H9 (cell line): ENCODE measurements at places on chromosomes 6 and 20. TPM values are rescaled to one million over a fixed set of nuclear protein-coding genes. Genes with fewer than 3 reads are reported as not detected.

Gene PLEKHG1
- 0.64 and 1.0 TPM in 2 replicates for total RNA-seq

Gene RREB1
- 33.6 and 35.8 TPM in 2 replicates for total RNA-seq

Gene SPTLC3
- total RNA-seq, result 0.42 and 0.68 TPM in 2 replicates

Gene BPIFA1
- not detected in 2 replicates for total RNA-seq

Gene TRIM40
- not detected in 2 replicates for total RNA-seq

Gene GABRR2
- total RNA-seq, result not detected in 2 replicates

Gene FAM83B
- 5.2 and 5.7 TPM in 2 replicates for total RNA-seq

Gene MYB
- 5.8 and 6.7 TPM in 2 replicates for total RNA-seq

Gene HLA-DQB2
- total RNA-seq, result not detected in 2 replicates

Gene ULBP2
- total RNA-seq, result not detected in 2 replicates

Gene PCSK2
- 1.5 and 2.8 TPM in 2 replicates for total RNA-seq

Gene MAFB
- total RNA-seq, result 0.85 and 1.0 TPM in 2 replicates

Gene SLC52A3
- 3.2 and 3.3 TPM in 2 replicates for total RNA-seq

Gene BANF2
- not detected in 2 replicates for total RNA-seq

Gene B4GALT5
- total RNA-seq, result 75.9 and 77.0 TPM in 2 replicates

Gene APOM
- 3.6 and 3.9 TPM in 2 replicates for total RNA-seq

Gene PROCR
- 5.8 and 6.4 TPM in 2 replicates for total RNA-seq

Gene FOXF2
- total RNA-seq, result not detected in 2 replicates
